ENCODE measurements at places on chromosomes 2 and 18.

DNA sequence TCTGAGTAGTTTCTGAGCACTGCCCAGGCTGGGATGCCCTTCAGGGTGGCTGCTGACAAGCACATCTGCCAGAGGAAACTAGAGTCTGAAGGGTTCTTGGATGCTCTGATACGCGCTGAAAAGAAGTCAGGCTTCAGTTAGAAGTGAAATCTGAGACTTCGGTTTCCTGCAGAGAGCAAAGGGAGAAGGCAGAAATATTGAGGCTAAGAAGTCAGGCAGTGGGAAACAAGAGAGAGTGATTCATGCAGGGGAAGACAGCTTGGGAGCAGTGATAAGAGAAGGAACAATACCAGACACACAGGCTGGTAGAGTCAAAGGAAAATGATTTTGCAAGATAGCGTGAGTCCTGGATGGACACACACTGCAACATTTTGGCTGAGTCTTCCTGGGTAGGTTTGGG, 51.0 kb upstream of the BOD1L2 start:
- DNase-seq = no peak

DNA sequence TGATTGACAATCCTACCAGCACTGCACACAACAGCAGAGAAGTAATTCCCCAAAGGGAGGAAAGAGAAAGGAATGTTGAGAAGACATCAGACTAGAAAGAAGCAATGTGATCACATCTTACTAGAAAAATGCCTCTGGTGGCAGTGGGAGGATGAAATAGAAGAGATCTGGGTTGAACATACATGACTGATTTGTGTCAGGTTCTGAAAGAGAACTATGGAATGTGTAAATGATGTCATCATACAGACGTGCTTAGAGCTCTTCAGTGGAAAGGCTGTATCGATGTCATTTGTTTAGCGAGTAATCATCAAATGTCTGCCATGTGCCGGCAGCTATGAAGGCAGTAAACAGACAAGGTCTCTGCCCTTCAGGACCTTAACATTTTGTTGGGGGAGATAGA, 24.9 kb downstream of the GORASP2 start:
- DNase-seq = no peak

- no peak for DNase-seq
Observed at GRCh38 chr2:108263401-108263800, 23.6 kb downstream of the SULT1C3 start.

DNA sequence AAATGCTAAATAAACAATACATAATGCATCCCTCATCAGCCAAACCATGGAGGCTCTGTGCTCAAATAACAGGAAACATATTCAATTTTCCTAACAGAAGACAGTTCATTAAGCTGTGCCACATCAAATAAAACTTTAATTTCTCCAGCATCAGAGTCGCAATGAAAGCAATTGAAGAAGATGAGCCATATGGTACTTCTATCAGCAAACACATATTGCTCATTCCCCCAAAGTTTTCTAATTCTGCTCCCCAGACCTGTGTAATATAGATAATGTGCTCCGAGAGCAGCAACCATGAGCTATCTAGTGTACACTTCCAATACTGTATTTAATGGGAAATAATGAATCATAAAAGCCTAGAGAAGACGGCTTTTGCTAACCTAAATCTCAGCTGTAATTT, 263.2 kb downstream of the MEIS1 start:
- no peak for DNase-seq

DNA sequence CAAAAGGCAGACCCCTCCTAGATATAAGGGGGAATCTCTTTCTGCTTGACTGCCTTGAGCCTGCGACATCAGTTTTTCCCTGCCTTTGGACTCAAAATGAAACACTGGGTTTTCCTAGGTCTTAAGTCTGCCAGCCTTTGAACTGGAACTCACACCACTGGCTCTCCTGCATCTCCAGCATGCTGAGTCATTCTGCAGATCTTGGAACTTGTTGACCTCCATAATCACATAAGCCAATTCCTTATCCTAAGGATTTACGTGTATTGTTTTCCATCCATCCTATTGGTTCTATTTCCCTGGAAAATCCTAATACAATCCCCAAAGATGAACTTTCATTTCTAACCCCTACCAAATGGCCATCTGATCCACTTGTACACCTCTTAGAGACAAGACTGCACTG, 88.0 kb downstream of the AFF3 start:
- DNase-seq = no peak

- DNase-seq = no peak
Observed at GRCh38 chr18:76765649-76766048, 56.7 kb upstream of the ZNF236 start.

- DNase-seq = no peak
Observed at GRCh38 chr2:26709323-26710110, 17.0 kb downstream of the KCNK3 start.

- peak; percentile 94 for DNase-seq
Observed at GRCh38 chr18:6207116-6207515, 207.6 kb downstream of the L3MBTL4 start.

DNA sequence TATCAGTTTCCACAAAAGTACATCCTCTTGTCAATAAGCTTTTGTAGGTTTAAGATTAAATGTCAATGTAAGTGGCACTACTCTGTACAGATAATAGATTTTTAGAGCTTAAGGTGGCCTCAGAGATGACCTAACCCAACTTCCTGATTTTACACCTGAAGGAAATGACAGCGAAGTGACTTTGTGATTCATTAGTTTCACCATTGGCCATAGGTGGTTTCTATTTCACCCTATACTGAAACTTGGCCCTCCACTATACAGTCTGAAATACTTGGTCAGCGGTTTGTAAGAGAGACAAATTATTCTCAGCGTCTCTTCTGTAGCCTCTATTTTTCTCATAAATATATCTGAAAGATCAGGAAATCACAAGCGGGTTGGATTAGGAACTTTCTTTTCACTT, 330.4 kb upstream of the FAM98A start:
- no peak for DNase-seq

GRCh38 chr2:54456612-54457322, 640 bp downstream of the SPTBN1 start:
- DNase-seq = peak; percentile 49

All from NCI-H510A treated with DMSO at 0.1 percent for 48 hours (cell line).